ENCODE measurements at places on chromosomes 13 and 19.

GRCh38 chr19:56130006-56130405, 8.9 kb upstream of the ZNF787 start:
- no peak for DNase-seq

DNA sequence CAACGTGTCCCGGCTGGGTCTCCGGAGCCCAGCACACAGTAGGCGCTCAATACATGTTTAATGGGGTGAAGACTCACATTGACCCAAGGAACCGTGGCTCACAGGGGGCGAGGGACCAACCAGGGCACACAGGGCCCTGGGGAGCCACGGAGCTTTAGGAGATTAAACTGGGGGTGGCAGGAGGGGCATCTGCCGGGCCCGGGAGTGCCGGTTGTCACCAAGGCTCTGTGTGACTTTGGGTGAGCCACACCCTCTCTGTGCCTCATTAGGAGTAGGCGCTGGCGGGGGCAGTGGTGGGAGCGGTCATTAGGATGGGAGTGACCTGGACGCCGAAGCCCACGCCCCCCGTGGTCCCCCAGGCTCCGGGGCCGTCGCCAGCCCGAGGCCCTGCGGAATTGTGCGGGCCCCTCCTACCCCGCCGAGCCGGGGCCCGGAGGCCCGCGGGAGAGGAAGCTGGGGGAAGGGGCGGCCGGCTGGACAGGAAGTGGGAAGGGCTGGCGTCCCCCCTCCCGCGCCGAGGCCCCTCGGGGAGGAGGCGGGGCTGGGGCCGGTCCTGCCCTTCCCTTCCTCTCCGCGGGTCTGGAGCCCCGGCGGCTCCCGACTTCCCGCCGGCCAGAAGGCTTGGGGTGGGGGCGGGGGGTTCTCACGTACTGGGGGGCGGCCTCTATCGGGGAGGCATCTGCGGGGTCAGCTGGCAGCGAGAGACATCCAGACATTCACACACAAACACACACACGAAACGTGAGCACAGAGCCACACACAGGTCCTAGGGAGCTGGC, 1.8 kb upstream of the SSBP4 start:
- DNase-seq, result peak; percentile 76

DNA sequence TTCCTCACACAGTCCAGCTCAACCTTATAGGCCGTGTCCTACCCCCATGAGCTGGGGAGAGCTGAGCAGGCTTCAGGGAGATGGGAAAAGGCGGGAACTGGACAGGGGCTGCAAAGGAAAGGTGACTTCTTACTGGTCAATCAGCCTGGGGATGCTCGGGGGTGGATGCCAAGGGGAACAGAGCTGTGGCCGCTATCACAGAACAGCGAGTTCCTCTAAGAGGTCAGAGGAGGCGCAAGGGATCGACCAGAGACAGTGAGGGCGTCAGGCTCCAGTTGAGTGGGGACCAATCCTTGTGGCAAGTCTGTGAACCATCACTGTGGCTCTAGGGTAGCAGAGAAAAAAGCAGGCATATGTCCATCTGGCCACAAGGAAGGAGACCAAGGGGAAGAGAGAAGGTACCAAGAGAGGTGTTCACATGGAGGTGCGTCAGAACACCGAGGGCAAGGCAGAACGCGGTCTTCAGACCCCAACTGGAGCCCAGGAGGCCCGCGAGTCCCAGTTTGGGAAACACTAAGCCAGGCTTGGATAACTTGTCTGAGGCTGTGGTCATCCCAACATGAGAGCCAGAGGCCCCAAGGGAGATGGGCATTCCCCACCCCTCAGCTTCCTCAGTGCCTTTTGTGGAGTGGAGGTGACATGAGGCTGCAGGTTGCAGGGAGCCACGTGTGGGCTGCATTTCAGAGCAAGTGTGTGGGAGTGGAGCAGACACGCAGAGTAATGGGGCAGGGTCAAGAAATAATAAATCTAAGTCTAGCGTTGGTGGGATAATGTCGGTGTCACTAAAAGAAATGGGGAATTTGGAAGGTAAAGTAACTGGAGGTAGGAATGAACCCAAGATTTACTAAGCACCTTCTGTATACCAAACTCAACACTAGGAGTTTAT, 3.9 kb downstream of the F10 start:
- no peak for DNase-seq

DNA sequence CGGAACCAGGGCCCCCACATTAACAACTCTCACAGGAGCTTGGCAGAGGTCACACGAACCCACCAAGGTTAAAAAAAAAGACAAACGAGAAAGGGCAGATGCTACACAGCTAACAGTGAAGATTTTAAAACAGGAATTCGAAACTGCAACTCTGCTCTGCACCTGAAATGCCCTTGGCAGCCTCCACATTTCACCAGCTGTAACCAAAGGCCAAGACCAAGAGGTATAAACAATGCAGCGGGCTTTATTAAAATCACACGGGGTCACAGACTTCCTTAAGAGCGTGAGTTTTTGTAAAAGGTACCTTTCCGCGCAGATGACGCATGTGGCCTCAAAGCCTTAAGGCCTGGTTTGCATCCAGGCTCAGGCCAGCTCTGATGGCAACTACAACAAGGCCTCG, 88.2 kb downstream of the STK24 start:
- DNase-seq, result no peak

GRCh38 chr13:20546556-20546955, 20.4 kb upstream of the IFT88 start:
- peak; percentile 71 for DNase-seq

- no peak for DNase-seq
Measured at GRCh38 chr13:111111376-111111937, 3.7 kb upstream of the ARHGEF7 start.

- DNase-seq, result no peak
Measured at GRCh38 chr13:27309967-27310598, 39.5 kb downstream of the RASL11A start.

- DNase-seq, result no peak
Measured at GRCh38 chr19:38839816-38840582, 8.4 kb upstream of the ECH1 start.

- no peak for DNase-seq
Measured at GRCh38 chr19:11164879-11165406, 9.4 kb upstream of the SPC24 start.

DNA sequence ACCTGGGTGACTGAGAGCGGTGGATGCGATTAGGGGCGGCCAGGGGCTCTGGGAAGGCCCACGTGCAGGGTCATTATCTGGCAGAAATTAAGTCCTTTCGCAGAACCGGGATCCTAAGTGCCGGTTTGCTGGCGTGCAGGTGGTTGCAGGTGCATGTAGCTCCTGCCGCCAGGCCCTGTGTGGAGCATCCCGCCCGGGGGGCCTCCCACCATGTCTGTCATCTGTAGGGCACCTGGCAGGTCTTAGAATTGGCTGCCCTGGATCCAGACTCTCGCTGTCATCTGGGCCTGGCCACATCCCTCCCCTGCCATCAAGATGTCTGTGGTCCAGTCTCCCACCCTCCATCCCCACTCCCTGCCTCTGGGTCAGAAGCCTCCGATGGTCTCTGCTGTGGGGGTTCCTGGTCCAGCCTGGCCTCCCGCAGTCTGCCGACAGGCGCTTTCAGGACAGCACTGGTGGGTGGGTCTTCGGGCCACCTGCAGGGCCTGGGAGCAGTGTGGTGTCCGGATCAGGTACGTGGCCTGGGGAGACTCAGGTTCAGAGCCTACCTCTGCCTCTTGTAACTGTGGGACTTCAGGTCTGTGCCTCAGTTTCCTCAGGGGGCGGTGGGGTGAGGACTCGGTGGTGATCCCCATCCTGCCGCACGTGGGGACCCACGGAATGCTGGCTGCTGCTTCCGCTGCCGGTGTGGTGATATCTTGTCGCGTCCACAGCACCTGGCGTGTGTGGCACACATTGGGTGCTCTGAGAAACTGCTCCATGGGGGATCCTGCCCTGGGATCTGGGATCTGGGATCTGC, 5.4 kb downstream of the GNA11 start:
- DNase-seq, result no peak

DNA sequence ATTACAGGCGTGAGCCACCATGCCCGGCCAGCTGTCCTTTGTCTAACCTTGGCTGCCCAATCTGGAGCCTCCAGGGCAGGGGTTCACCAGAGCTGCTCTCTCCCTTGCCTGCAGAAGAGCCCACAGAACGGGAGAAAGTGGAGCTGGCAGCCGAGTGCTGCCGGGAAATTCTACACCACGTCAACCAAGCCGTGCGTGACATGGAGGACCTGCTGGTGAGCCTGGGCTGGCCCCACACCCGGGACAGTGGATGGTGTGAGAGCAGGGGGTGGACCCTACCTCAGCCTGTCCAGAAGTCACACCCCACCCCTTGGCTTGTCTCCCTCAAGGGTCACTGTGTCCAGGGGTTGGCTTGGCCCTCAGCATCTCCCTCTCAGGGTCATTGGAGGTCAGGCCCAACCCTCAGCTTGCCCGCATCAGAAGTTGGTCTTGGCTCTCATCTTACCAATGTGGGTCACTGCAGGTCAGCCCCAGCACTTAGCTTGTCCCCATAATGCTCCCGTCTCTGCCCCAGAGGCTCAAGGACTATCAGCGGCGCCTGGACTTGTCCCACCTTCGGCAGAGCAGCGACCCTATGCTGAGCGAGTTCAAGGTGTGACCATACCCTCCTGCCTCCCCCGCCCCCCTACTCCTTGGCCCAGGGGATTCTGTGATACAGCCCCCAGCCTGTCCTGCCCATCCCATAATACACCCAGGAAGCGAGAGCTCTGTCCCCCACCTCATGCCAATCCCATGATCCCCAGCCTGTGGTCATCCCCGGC, 20.4 kb downstream of the ARHGEF1 start:
- no peak for DNase-seq

DNA sequence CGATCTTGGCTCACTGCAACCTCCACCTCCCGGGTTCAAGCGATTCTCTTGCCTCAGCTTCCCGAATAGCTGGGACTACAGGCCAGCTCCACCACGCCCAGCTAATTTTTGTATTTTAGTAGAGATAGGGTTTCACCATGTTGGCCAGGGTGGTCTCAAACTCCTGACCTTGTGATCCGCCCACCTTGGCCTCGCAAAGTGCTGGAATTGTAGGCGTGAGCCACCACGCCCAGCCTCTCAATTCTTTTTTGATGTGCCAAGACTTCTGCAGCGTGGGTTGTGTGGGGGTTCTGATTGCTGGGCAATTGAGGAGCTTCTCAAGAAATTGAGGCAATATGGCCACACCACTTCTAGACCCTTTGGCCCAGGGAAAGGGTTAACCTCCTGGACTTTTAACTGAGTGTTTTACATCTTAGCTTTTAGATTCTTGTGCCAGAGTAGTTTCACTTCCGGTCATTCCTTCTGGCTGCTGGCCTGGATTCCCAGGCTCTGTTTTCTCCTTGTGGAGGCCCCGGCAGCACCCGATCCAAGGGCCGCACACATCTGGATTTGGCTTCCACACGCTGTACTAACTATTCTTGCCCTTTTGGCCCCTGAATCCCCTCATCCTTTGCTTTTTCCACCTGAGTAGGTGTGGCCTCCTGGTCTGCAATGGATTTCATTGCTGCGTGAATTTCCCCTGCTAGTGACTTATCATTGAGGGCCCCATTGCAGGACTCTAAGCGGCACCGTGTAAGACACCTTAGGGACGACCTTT, 14.7 kb downstream of the SMARCA4 start:
- no peak for DNase-seq

DNA sequence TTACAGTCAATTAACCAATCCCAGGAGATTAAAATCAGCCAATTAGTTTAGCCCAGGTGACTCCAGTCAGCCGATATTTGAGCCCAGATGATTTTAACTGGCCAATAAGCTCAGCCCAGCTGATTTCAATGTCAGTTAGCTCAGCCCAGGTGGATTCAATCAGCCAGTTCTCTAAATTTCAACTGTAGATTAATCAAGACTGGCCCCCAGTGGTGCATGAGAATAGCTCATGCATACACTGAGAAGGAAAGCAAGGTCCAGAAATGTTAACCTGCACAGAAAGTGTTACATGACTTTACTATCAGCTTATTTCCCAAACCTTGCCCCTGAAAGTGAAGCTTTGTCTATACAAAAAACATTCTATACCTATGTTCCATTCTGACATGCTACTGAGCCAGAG, 55.4 kb upstream of the ZNF724 start:
- DNase-seq, result no peak

GRCh38 chr13:62933809-62934208, 1518.2 kb upstream of the PCDH20 start:
- no peak for DNase-seq

- DNase-seq, result no peak
Measured at GRCh38 chr19:32676186-32676894, 692 bp downstream of the RGS9BP start.

DNA sequence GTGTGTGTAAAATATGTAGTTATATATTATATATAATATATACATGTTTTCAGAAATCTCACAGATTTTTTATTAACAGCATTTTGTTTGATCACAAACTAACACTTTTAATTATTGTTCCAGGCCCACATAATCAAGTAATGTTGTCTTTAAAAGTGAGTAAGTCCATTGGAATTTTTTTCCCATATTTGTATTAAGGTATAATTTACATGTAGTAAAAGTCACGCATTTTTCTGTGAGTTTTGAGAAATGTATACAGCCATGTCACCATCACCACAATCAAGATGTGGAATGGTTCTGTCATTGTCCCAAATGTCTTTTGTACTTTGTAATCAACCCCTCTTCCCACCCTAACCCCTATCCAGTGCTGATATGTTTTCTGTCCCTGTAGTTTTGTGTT, 120.0 kb upstream of the RFC3 start:
- no peak for DNase-seq

DNA sequence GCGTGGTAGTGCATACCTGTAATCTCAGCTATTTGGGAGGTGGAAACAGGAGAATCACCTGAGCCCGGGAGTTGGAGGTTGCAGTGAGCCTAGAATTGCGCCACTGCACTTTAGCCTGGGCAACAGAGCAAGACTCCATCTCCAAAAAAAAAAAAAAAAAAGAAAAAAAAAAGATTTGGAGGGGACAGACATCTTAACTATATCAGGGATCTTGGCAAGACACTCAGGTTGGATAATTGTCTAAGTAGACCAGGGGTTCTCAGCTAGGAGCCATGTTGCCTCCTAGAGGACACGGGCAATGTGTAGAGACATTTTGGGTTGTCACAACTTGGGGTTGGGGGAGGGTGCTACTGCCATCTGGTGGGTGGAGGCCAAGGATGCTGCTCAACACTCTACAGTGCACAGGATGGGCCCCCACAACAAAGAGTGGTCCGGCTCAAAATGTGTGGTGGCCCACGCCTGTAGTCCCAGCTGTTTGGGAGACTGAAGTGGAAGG, 1.9 kb upstream of the ZNF580 start:
- DNase-seq, result peak; percentile 87

Data from common myeloid progenitor, CD34-positive (primary cell).